ENCODE measurements at places on chromosomes 1 and 21.

DNA sequence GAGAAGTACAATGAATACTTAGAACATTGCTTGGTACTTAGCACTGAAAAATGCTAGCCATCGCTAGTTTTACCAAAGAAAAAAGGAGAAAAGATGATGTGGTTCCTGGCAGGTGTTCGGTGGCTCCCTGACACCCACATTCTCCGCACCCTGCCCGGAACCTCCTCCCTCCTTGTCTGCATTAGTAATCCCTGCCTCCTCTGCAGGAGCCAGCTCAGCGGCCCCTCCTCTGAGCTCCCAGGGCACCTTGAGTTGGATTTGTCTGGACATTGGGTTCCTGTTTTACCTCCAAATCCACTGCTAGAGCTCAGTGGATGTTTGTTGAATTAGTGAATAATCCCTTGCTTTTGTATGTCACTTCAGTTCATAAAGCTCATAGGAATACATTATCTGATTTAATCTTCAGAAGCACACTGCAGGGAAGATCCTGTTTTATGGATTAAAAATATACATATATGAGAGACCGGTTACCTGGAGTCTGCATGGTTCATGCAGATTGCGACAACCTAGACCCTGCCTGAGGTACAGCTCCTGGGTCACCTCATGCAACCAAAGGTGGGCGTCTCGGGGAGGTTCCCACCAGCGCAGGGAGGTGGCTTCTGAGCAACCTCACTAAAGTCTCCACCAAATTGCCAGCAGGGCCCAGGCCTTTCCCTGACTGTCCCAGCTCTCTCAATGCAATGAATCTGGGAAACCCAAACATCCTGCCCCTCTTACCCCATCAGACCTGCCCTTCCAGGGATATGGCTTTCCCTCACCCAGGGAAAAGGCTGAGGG is 24.2 kb downstream of the PCAT6 start:
- DNase-seq: no peak

GRCh38 chr1:200971955-200972711 is 51.4 kb downstream of the KIF21B start:
- DNase-seq: peak; percentile 24

DNA sequence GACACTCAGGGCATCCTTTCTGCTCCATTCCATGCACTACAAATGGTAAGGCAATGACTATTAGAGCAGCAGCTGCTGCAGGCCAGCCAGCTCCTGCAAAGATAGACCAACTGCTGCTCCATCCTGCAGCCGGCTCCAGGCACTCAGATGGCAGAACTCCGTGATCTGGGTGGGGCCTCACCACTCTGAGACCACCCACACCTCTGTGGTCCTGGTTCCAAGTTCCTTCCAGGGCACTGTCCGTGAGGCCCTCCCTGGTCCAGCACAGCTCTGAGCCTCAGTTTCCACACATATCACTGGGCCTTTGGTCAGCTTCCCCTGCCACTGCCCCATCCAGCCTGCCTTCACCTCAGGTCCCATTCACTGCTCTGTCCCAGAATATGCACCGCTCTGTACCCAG is 114.7 kb downstream of the DMRTB1 start:
- no peak for DNase-seq

GRCh38 chr1:84174051-84174556 is 30.0 kb downstream of the PRKACB start:
- DNase-seq: no peak

GRCh38 chr1:36183309-36183856 is 27.4 kb downstream of the MAP7D1 start:
- no peak for DNase-seq

DNA sequence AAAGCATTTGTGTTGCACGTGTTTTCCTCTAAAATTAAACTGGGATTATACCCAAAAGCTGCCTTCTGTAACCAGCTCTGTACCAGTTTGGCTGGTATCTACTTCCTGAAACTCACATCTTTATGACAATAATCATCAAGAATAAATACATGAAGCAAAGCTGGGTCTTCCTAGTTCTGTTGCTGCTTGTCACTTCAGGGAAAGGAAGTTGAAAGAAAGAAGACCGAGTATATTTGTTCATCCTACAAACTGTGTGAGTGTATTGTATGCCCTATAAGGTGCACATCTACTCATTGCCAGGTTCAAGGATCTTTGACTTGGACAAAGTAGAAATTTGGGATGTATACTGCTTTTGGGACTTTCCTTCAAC is 29.1 kb upstream of the IFNGR2 start:
- DNase-seq: no peak

DNA sequence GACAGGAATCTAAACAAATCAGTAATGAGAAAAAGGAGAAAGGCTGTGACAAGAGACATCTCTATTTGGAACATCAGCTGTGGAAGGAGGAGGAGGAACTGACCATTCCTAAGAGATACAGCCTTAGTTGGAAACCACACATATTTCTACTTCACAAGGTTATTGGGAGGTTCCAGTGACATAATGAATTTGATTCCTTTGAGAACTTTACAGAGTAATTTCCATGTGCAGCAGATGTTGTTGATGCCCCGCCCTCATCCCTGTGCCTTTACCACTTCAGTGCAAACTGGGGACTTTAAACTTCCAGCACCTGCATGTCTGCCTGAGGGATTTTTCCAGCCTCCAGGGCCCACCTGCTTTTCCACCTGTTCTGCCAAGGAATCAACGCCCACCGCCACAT is 9.3 kb upstream of the ST6GALNAC5 start:
- no peak for DNase-seq

DNA sequence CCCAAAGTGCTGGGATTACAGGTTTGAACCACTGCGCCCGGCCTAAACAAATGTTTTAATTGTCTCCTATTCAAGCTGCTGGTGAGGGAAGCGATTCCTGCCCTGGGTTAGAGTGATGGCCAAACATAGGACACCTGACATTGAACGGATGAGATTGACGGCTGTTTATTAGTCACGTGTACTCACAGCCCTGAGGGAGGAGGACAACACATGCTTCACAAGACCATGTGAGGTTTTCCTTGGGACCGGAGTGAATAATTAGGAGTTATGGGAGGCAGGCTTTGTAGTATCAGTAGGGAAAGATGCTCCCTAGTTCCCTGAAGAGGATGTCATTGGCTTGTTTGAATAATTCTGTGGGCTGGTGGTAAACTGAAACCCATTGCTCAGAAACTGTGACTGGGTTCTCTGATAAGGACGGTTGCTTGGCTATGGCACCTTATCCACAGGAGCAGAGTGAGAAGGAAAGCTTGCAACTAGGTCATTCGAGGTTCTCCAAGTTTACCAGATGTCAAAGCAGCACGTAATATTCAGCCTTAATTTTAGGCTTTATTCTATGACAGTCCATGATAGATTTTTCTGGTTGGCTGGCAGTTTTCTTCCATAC is 245.8 kb downstream of the PLA2G4A start:
- DNase-seq: no peak

DNA sequence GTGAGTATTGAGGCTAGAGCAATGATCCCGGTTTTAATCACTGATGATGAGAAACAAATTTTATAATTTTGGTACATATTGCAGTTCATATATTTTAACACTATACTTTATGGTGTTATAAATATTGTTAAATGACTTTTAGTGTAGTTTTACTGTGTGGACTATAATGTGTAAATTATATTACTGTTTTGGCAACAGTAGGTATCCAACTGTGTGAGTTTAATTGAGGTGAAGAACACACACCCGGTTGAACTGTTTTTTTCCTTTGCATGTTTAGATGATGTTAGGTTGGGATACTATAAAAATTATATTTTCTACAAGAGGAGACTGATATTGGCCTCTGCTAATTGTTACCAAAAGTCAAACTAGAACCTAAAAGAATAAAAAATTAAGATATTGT is 166.5 kb downstream of the SDCCAG8 start:
- no peak for DNase-seq

- DNase-seq: no peak
Observed at GRCh38 chr21:42552407-42553336, 39.0 kb downstream of the SLC37A1 start.

- DNase-seq: no peak
Observed at GRCh38 chr1:76337542-76338219, 263.1 kb downstream of the ST6GALNAC3 start.

DNA sequence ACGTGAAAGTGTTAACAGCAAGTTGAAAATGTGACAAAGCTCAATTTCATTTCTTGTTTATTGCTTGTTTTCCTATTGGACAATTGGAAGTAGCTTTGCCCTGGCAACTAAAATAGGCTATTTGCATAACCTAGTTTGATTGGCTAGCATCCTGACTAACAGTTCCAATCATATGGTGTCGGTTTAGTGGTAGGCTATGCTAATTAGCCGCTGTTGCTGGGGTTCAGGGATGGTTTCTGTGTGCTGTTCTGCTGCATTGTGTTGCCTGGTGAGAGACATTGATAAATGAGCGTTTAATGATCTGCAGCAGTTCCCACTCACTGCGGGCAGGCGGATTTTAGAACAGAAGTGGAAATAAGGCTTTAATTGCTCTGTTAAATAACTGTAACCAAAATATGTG is 68.5 kb downstream of the DYRK1A start:
- peak; percentile 90 for DNase-seq

DNA sequence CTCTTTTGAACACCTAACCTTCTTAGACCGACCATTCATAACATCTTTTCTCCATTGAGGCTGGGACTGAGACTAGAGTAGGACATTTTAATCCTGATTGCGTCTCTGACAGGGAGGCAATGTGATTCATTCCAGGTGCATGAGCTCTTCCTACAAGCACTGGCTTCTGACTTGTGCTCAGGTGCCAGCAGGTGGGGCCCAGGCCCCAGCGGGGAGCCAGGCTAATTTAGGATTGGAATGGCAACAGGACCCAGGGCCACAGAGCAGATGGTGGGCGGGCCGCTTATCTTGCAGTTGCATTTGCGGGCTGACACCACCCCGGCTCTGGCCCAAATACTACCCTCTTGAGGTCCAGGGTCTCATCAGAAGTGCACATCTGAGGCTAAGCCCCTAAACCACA is 4.1 kb downstream of the GPA33 start:
- DNase-seq: no peak

DNA sequence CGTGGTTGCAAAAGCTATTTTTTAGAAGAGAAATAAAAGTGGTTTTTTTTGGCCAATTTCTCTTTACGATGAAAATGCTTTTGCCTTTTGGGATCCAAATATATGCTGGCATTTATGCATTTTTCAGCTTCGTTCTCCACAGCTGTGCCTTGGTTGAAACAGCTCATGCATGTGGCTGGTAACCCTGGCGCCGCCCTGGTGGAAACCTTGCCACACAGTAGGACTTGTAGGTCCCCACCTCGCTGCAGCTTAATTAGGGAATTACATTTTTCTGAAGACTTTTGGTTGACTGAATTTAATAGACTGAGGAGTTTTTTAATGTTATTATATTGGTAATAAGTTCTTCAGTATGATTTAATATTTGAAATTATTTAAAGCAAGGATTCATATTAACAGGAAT is 12.7 kb upstream of the PCP4 start:
- DNase-seq: no peak

GRCh38 chr1:23129846-23130245 is 38.8 kb downstream of the LUZP1 start:
- no peak for DNase-seq

DNA sequence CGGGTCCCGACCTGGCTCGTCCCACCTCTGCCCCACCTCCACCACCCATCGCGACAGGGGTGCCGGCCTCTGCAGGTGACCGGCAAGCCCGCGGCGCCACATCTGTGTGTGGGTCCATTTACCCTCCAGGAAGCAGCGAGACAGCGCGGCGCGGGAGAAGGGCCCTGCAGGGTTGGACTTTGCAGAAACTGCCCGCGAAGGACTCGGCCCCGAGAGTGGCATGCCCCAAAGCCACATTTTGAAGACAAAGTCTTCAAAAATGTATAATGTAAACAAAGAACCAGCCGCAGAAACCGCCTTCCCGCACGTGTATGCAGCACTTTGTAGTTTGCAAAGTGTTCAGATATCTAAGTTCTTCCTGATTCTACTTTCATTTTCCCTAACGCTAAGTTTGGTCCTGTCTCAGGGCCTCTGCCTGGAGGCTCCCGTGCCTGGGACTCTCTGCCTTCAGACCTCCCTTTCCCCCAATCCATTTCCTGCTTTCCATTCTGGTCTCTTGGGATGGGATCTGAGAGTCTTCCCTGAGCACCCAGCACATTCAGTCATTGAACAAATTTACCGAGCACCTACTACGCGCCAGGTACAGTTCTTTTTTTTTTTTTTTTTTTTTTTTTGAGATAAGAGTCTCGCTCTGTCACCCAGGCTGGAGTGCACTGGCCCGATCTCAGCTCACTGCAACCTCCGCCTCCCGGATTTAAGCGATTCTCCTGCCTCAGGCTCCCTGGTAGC is 524 bp upstream of the TMCO4 start:
- peak; percentile 33 for DNase-seq
